ENCODE measurements at places on chromosomes 12 and 14.
A peak's percentile ranks its signal among the peaks of the same experiment; 100 is the strongest.

DNA sequence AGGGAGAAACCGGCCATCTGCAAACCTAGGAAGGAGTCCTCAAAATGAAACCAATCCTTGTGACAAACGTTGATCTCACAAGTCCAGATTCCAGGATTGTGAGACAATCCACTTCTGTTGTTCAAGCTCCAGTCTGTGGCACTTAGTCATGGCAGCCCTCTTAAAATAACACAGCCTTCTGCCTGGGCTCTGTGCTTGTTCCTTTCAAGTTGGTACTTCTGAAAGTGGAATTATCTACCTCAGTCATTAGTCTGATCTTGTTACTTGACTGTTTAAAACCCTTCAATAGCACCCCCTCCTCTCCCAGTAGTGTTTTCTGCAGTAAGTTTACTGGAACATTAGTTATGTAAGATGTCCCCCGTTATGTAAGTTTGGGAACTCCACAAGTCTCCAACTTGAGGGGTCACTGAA, 111.0 kb upstream of the HIF1A start:
- no peak for DNase-seq

DNA sequence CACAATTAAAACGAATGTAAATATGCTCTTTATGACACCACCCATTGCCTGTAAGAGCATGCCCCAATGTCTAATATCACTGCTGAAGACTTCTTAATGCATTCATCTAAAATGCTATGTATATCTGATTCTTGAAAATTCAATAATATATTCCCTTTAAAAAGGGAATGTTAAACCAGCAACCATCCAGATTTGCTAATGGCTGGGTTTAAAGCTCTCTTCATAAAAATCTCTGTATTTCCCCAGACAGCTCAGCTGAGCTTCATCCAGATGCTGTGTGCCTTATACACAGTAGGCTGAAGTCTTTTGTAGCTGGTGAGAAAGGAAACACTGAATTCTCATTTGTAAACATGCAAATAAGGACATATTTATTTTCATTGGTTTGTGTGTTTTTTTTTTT, at the start of gene TAS2R14:
TSS of gene TAS2R14 (minus strand) at position 101 of the 400 bp plus-strand sequence. CDS start at position 45, 56 bp downstream.
- no peak for DNase-seq

DNA sequence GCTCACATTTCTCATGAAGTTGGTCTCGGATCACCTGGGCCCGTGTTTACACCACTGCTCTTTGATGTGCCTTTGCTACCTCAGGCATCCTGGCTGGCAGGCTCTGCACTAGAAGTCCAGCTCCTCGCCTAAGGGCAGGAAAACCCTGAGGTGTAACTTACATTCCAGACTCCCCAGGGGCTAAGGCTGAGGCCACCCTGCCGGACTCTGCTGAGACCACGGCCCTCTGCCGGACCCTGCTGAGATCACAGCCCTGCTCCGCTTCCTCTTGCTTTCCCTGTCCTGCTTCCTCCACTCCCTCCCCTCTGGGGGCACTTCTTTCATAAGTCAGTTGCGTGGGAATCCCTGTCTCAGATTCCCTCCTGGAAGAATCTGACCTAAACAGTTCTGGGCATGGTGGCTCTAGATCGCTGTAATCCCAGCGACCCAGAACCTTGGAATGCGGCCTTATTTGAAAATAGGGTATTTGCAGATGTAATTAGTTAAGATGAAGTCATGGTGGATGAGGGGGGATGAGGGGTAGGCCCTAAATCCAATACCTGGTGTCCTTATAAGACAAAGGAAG, 17.2 kb downstream of the RILPL1 start:
- no peak for DNase-seq

DNA sequence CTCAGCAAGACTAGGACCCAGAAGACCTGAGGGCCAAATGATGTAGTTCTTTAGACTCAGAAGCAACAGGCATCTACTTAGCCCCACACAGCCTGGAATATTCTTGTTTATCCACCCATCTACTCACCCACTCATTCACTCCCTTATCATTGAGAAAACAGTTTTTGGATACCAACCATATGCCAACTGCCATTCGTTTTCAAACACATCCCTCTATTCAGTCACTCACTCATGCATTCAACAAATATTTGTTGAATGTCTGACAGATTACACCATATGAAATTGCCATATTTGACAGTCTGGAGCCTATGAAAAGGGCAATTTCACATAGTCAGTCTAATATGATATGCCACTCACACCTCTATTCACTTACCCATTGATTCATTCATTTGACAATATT, 103.2 kb downstream of the NT5DC3 start:
- no peak for DNase-seq

DNA sequence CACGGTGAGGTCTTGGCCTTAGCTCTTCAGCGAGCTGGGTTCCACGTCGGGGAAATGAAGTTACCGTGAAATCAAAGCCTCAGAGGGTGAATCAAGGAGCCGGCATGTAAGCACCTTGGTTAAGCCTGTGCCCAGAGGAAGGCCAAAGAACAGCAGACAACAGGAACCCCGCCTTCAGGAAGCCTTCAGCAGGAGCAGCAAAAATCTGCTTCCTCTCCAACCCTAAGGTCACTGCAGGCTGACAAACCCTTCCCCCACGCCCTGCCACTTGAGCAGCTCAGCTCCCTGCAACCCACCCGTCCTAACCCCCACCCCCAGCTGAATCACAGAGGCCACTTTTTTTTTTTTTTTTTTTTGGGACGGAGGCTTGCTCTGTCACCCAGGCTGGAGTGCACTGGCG, 72.9 kb upstream of the LTA4H start:
- no peak for DNase-seq

DNA sequence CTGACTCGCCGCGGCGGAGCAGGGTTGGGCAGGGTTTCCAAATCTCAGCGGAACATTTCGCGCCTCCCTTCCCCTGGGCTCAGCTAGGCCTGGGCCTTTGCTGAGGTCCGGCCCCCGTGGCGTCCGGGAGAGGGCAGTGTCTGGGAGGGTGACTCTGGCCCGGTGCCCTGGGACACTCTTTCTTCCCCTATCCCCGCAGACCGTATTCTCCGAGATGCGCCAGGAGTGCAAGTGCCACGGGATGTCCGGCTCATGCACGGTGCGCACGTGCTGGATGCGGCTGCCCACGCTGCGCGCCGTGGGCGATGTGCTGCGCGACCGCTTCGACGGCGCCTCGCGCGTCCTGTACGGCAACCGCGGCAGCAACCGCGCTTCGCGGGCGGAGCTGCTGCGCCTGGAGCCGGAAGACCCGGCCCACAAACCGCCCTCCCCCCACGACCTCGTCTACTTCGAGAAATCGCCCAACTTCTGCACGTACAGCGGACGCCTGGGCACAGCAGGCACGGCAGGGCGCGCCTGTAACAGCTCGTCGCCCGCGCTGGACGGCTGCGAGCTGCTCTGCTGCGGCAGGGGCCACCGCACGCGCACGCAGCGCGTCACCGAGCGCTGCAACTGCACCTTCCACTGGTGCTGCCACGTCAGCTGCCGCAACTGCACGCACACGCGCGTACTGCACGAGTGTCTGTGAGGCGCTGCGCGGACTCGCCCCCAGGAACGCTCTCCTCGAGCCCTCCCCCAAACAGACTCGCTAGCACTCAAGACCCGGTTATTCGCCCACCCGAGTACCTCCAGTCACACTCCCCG, 3.0 kb downstream of the WNT1 start:
- DNase-seq: peak; percentile 48

- DNase-seq: no peak
These were observed 6.8 kb downstream of the OR10A7 start for GRCh38 chr12:55227643-55228042.

DNA sequence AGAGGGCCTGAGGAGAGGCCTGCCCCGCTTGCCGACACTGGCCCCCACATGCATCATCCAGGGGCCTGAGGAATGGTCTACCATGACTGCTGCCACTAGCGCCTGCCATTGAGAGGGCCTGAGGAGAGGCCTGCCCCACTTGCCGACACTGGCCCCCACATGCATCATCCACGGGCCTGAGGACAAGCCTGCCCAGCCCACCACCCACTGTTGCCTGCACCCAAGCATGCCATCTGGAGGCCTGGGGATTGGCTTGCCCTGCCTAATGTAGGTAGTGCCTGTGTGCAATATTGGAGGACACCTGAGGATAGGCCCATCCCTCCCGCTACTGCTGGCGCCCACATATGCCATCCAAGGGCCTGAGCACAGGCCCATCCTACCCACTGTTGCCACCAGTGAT, 24.4 kb downstream of the CYP46A1 start:
- DNase-seq: no peak

DNA sequence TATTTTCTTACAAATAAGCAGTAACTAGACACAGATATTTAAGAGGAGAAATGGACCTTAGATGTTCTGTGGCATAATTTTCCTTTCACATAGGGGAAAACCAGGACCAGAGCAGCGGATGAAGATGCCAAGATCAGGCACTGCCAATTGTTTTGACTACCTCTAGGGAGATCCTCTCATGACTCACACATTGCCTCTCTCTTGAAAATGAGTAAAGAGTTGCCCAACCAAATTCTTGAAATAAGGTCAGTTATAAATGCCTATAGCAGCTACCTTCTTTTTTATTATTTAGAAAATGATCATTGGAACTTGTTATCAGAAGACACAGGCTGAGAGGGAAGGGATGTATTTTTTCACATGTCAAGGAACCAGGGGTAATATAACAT, 263.4 kb upstream of the PLEKHG7 start:
- no peak for DNase-seq

Data from T-helper 9 cell (primary cell).